ENCODE measurements at places on chromosomes 3 and 15.

GRCh38 chr3:191328383-191328961 lies 722 bp upstream of the CCDC50 start:
- no peak for DNase-seq

GRCh38 chr3:188659449-188660090 lies 505.6 kb downstream of the LPP start:
- no peak for DNase-seq

DNA sequence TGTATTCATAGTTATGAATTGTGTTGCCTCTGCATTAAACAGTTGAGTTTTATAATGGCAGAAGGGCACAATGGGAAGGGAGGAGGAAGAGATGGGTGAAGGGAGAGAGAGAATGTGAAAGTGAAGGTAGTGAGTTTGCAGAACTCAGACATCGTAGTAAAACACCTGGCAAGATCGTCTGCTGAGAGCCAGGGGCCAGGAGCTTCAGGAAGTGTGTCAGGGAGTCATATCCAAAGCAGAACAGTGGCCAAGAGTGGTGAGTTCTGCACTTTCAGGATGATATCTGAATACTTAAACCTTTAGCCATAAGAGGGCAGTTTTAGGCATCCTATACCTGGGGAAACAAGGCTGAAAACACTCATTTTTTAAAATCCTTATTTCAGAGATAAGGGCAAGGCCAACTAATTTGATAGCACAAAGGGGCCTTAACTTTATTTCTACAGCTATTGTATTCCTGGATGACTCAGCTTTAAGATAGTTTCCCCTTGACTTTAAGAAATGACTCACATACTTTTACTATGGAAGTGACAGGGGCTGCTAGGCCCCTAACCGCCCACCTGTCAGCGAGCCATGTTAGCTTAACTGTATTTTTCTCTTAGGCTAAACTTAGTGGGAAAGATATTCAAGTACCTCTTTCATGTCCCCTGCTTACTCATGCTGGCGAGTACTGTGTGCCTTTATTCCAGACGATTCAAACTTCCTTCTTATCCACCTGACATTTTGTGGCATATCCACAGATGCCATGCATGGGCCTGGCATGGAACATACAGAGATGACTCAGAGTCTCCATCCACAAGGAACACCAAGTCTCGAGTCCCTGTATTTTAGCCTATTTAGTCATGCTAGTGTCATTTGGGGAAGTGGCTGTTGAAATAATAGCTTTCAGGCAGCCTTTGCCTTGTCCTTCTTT lies 53.9 kb downstream of the RLBP1 start:
- peak; percentile 82 for DNase-seq

GRCh38 chr3:8987645-8988383 lies 24.5 kb upstream of the RAD18 start:
- DNase-seq, result peak; percentile 57

DNA sequence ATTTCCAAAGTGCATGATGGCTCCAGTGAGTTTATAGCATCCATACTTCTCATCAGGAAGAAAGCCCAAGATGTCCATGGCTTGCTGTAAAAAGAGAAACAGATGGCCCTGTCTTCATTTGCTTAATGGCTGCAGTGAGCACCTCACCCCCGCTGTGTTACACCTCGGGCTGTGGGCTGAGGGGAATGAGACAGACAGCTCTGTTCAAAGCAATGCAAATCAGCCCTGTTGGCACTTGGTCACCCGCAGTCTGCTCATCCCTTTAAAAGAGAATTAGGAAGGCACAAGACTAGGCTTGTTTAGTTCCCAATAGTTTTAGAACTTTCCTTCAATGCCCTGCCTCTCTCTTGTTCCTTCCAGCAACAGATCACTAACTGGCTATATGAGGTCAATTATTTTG lies 25.2 kb downstream of the MYH15 start:
- no peak for DNase-seq

DNA sequence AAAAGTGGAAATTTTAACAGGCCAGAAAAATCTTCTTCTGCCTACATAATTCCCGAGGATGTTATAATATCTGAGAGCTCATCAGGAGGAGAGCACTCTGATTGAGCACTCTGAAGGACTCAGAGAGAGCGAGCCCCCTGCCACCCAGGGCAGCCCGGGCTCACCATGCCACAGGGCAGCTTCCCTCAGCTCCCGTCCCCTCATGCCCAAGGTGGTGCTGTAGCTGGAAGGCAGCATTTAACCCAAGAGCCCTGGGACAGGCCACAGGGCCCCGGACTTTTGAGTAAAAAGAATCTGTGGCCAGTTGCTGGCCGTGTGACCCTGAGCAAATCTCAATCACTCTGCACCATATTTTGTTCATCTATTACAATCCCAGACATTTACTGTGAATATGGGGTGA lies 23.5 kb upstream of the RAD18 start:
- DNase-seq, result no peak

GRCh38 chr15:85615930-85616329 lies 178.8 kb downstream of the KLHL25 start:
- DNase-seq, result no peak

DNA sequence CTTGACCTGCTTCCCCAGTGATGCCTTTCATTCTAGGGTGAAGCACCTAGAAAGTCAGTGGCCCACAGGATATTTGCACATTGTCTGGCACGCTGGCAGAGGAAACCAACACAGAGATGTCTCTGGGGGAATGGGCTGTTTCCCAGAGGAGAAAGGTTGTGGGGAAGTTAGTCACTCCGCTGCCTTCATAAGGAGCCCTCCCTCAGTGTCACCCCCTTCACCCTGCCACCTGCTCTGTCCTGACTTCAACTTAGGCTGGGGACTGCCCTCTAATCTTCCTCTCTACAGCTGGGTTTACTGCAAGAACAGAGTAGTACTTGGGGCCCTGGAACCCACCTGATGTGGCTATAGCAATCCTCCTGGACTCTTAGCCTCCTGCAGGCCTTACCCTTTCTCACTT lies 5.7 kb downstream of the KLHDC8B start:
- no peak for DNase-seq

GRCh38 chr3:143429628-143430514 lies 310.3 kb downstream of the CHST2 start:
- no peak for DNase-seq

DNA sequence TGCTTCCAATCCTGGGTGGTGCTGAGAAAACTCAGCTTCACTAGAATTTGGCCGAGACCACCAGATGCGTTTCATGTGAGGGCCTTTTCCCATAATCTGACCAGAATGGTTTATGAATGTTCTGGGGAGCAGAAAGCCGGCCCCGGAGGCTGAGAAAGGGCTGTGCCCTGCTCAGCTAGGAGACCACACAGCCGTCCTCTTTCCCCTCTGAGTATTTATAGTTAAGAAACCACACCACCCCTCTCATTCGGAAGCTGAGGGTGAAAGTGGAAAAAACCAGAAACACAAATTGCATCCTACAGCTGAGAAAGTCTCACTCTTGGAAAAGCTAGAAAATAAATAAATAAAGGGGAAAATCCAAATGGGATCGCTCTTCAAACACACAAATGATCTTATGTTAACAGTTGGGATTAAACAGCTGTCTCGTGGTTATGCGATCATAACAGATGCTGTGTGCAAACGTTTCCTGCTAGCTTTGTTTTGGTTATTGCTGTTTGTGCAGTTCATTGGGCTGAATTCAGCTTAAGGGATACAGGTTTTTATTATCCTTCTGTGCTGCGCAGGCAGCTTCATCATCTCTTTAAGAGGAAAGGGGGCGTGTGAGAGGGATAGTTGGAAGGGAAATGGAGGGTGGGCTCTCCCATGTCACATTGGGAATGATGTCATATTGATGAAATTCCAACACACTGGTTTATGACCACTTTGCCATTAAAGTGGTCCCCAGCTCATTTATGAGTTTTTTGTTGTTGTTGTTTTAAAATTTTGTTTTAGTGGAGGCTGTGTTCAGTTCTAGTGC lies 1026.2 kb upstream of the NR2F2 start:
- DNase-seq, result no peak

- no peak for DNase-seq
Measured at GRCh38 chr3:3180456-3180855, 965 bp upstream of the CRBN start.

DNA sequence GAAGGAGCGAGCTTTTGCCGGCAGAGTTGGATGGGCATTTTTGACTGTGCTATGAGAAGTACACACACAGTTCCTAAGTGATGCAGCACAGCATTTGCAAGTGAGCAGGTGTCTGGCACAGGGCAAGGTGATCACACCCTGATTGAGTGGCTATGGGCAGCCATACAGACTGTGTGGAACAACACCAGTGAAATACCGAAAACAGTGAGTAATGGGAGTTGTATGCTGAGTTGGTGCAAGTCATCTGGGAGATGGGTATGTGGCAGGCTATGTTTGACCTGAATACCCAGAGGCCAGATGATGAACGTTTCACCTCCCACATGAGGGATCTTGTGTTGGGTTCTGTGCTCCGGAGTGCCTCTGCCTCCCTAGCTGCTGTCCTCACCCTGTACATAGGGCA lies 53.5 kb upstream of the TIPARP start:
- DNase-seq, result no peak

GRCh38 chr3:154217671-154218070 lies 96.5 kb downstream of the ARHGEF26 start:
- no peak for DNase-seq

DNA sequence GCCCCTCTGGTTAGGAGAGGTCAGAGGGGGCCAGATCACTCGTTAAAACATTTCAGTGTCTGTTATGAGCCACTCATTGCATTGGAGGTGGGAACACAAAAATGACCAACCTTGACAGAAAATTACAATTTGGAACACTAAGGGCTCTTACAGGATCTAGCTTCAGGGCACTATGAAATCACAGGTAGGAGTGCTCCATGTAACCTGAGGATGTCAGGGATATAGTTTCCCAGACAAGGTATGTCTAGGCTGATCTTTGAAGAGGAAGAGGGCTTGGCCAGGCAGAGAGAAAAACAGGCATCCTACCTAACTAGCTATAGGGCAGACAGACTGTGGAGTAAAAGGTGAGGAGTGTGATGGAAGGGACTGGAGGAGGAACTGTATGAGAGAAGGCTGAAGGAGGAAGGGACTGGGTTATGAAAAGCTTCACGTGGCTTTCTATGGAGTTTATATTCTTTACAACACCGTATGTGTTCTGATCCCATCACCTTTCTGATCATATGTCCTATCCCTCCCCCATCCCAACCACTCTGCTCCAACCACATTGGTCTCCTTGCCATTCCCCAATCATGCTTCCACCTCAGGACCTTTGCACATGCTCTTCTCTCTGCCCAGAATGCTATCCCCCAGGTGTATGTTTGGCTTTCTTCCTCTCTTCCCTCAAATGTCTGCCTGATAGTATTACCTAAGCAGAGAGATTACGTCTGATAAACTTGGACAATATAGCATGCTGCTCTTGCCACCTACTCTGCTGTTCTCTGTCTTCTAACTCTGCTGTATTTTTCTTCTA lies 88.2 kb downstream of the CCR1 start:
- no peak for DNase-seq

GRCh38 chr3:168331756-168332155 lies 236.0 kb upstream of the GOLIM4 start:
- DNase-seq, result no peak

DNA sequence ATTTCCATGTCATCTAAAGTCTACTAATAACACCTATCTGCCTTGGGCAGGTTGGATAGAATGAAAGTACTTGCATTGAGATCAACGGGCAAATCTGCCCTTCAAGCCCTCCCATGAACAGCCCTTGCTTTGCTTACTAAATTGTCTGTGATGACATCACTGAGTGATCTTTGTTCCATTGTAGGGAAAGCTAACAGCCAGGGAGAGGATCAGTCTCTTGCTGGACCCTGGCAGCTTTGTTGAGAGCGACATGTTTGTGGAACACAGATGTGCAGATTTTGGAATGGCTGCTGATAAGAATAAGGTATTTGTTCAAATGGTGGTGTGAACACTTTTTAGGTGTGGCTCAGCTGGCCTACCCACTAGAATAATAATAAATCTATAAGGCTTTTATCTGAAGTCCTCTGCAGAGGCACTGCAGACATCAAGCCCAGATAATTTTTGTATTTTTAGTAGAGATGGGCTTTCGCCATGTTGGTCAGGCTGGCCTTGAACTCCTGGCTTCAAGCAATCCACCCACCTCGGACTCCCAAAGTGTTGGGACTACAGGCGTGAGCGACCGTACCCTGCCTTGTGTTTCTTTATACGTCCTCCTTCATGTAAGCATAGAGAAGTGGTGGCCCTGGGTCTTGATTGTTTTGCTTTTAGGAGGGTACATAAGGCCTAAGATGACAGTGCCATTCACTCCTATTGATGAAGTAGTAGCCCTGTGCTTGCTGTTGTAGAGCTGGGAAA lies 5.7 kb downstream of the PCCB start:
- no peak for DNase-seq

DNA sequence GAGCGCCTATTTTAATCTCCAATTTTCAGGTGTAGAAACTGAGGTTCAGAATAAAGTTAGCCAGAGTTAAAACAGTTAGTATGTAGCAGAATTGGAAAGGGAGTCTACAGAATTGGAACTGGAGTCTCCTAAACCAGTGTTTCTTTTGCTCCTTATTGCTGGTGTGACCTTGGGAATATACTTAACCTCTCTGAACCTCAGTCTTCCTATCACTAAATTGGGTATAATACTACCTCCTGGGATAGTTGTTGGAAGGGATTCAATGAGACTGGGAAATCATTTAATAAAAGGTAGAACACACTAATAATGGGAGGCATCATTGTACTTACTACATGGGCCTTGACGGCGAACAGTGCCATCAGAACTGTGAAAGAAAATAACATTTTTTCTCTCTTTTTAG lies 55.1 kb downstream of the LPP start:
- no peak for DNase-seq

GRCh38 chr3:14925729-14926591 lies 21.4 kb upstream of the NR2C2 start:
- DNase-seq, result no peak

- DNase-seq, result no peak
Measured at GRCh38 chr3:138809500-138810256, 25.1 kb downstream of the PIK3CB start.

GRCh38 chr3:102398176-102398575 lies 36.6 kb upstream of the ZPLD1 start:
- DNase-seq, result no peak

- DNase-seq, result no peak
Measured at GRCh38 chr15:39066677-39067076, 502.1 kb upstream of the RASGRP1 start.

DNA sequence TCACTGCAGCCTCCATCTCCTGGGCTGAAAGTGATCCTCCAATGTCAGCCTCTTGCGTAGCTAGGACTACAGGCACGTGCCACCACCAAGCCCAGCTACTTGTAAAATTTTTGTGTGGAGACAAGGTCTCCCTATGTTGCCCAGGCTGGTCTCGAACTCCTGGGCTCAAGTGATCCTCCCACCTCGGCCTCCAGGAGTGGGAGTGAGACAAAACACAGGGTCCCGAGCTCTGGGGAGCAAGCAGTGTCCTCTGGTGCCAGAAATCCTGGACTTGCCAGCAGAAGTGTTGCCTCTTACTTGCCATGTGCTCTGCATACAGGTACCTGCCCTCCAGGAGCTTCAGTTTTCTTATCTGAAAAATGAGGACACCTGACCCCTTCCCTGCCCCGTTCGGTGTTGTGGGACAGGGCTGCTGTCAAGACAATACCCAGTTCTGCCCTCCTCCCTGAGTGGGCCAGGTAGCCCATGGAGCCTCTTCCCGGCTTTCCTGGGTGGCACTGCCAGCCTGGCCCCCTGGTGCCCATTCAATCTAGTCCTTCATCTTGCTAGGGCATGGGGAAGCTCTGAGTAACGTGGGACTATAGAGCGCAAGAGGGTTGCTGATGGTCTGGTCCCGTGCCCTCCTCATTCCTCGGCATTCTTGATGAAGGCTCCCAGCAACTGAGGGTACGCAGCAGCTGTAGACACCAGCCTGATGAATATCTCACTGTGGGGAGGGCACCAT lies 164.6 kb downstream of the GOLGA6L4 start:
- DNase-seq, result no peak

All from activated naive CD4-positive, alpha-beta T cell treated with anti-CD3 and anti-CD28 coated beads, Interleukin-2, amount 50 U/mL, for 16 hours (primary cell).